Kidney capillary endothelial cell (primary cell): ENCODE measurements at places on chromosomes 13 and 19.

GRCh38 chr19:54435551-54436016, 13.4 kb upstream of the LENG8 start:
- no peak for DNase-seq

- DNase-seq: no peak
Measured at GRCh38 chr19:51568456-51568855, 2.6 kb upstream of the ZNF175 start.

DNA sequence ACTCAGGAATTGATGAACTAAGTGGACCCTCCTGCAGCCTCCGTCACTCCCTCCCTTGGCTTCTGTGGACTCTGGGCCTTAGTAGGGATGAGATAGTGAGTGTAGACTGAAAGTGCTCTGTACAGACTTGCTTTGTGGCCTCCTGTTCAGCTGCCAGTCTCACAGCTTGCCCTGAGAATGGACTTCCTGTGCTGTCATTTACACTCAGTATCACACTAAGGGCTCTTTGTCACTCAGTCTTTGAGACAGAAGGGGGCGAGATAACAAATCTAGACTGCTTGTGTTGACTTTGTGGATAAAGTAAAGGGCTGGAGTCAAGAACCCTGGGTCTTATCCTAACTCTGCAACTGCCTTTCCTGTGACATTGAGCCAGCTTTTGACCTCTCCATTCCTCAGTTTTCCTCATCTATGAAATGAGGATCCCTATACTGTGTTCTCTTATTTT, 21.0 kb upstream of the SPRY2 start:
- peak; percentile 39 for DNase-seq

DNA sequence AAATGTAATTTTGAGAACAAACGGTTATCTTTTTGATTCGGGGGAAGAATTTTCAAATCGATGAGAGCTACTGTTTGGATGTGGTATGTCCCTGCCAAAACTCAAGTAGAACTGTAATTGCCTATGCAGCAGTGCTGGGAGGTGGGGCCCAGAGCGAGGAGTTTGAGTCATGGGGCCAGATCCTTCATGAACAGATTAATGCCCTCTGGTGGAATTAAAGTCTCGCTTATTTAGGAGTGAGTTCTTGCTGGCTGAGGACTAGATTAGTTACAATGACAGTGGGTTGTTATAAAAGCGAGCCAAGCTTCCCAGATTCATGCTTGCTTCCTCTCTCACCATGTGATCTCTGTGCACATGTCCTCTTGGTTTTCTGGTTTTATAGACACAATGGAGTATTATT, 11.8 kb upstream of the PRR20A start:
- DNase-seq: no peak

- DNase-seq: no peak
Measured at GRCh38 chr13:32914686-32915085, 101.5 kb upstream of the KL start.

GRCh38 chr13:46648166-46648607, 95.2 kb downstream of the LRCH1 start:
- no peak for DNase-seq

GRCh38 chr13:37954191-37954590, 84.6 kb upstream of the TRPC4 start:
- no peak for DNase-seq

- DNase-seq: no peak
Measured at GRCh38 chr19:6241056-6241455, 38.7 kb downstream of the MLLT1 start.

DNA sequence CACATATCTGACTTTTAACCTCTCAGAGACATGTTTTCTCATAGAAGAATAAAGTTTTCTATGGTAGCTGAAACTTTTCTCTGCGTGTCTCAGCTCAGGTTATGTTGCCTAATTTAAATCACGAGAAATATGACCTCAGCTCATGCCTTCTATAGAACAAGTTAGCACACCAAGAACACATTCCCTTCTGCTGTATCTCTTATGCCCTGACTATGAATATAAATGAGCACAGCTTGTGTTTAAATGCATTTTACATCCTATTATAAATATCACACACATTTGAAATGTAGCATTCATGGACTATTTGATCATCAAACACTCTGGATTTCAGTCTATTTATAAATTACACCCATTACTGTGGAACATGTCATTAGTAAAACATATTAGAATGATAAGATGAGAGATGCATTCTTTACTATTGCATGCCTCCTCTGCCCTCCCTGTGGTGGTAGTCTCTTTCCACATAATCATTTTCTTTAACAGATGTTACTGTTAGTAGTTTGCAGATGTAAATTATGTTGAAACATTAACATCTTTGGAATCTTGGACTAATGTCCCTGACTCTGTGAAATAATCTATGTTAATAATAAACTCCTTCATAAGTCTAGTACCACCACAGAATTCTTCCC, 2044.9 kb upstream of the PCDH20 start:
- no peak for DNase-seq

- no peak for DNase-seq
Measured at GRCh38 chr13:32378012-32378411, 49.9 kb downstream of the N4BP2L1 start.

- DNase-seq: no peak
Measured at GRCh38 chr13:46121033-46121432, 16.2 kb upstream of the CPB2 start.
